ENCODE measurements at places on chromosomes 7 and 10.

DNA sequence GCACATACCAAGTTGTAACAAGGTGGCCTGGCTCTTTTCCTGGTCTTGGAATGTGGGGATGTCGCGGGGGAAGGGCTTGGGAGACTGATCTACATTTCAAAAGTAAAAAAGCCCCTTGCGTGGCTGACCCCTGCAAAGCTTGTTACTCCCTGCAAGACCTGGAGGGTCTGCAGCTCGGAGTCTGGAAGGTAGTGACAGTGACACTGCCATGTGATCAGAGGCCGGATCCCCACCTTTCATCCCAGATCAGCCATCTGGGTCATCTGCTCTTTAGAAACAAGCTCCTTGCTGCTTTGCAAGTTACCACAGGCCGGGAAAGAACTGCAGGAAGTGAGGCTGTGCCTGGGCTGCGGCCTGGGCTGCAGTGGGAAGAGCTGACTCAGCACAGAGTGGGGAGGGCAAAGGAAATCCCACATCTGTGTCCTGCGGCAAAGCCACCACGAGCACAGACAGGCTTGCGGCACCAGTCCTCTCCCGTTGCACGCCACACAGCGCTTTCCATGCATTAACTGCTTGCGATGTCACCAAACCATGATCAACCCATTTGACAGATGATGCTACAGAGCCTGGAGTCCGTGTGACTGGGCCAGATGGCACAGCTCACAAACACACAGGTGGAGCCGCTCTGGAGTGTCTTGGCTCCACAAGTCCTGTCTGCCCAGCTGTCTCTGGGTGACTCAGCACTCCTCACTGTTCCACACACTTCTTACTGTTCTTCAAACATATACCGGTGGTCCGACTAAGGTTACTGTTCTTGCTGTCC lies 97.7 kb downstream of the SH3PXD2A start:
- no peak for DNase-seq

DNA sequence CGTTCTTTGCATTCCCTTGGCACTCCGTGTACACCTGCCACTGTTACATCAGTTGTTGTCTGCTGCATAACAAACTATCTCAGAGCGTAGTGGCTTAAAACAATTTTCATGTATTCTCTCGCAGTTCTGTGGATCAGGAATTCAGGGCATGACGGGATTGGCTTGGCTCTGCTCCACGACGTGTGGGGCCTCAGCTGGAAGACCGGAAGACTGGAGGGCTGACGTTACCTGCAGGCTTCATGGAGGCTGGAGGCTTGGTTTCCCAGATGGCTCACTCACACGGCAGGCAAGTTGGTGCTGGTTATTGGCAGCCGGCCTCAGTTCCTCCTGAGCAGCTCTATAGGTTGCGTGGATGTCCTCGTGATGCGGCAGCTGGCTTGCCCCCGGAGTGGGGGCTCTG lies 25.5 kb downstream of the NYAP1 start:
- peak; percentile 12 for DNase-seq

DNA sequence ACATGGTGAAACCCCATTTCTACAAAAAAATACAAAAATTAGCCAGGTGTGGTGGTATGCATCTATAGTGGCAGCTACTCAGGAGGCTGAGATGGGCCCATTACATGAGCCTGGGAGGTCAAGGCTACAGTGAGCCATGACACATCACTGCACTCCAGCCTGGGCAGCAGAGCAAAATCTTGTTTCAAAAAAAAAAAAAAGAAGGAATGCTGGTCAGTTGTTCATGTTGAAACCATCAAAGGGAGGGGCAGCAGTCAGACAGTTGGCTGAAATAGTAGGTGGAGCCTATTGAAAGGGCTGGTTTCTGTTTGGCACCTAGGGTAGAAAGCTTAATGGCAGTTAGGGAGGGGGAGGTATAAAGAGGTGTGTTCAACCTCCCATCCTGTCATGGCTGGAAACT lies 323.0 kb downstream of the GALNT17 start:
- DNase-seq: no peak

GRCh38 chr7:33886149-33886623 lies 19.2 kb upstream of the BMPER start:
- DNase-seq: no peak

DNA sequence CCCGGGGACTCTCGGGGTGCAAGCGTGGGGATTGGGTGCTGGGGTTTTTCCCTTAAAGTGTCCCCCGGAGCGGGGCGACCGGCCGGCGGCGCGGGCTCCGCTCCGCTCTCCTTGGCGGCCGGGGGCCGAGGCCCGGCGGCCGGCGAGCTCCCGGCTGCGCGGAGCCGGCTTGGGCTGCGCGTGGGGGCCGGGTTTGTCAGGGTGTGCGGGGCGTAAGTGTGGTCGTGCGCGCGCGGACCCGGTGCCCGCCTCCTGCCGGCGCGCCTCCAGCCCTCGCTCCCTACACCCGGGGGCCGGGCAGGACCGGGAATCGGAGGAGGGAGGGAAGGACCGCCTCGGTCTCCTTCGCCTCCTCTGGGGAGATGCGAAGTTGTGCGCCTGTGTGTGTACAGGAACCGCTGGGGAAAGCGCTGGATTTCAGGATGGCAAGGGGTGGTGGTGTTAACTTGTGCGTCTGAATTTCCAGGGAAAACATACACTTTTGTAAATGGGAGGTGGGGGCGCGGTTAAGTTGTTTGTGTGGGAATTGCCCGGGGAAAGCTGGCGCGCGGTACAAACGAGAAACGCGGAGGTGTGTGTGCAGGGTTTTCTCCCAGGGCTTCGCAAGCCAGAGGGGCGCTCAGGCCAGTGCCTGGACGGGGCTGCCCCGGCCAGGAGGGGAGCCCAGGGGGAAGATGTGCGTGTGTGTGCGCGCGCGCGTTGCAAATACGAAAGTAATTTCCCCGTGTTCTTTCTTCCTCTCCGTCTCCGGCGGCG lies 737 bp downstream of the ZMIZ1 start:
- DNase-seq: no peak

DNA sequence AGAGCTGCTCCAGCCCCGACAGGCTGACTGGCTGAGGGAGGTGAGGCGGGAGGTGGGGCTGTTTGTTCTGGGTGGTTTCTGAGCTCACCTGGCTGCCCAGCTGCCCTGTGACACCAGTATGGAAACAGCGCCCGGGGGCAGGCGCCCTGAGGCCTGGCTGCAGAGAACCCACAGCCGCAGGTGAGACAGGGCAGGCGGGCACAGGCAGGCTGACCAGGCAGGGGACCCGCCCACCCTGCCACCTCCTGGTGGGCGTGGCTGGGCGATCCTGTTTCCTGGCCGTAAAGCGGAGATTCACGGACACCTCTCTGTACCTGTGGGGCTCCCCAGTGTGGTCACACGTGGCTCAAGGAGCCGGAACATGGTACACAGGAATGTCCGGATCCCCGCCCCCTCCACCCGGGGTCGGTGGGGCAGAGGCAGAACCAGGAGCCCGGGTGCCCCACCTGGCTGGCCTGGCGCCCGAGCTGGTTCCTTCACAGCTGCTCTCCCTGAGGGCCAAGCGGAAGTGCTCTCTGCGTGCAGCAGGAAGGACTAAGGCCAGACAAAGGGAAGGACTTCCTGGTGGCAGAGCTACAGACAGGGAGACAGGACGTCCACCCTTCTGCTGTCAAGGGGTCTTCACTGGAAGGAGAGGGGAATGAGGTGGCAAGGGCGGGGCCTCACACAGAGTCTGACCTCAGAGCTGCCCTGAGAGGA lies 3.9 kb downstream of the MICALL2 start:
- DNase-seq: no peak

- no peak for DNase-seq
Observed at GRCh38 chr7:105880571-105881330, 4.4 kb upstream of the ATXN7L1 start.

GRCh38 chr7:3432911-3433310 lies 131.9 kb downstream of the SDK1 start:
- no peak for DNase-seq

DNA sequence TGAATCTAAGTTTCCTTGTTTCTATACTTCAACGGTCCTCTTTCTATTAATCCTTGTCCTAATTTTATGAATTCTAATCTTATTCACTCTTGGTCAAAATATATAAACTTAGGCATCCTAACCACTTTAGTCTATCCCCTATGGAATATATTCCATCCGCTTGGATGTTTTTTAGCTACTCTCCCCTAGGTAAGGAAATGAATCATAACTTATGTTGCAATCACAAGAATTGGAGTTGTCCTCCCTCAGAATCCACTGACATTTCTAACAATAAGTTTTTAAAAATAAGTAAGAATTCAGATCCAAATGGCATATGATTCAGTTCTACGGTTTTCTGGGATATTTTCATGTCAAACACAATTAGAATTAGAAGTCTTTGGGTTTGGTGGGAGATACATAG lies 1081.6 kb downstream of the SORCS1 start:
- DNase-seq: no peak

DNA sequence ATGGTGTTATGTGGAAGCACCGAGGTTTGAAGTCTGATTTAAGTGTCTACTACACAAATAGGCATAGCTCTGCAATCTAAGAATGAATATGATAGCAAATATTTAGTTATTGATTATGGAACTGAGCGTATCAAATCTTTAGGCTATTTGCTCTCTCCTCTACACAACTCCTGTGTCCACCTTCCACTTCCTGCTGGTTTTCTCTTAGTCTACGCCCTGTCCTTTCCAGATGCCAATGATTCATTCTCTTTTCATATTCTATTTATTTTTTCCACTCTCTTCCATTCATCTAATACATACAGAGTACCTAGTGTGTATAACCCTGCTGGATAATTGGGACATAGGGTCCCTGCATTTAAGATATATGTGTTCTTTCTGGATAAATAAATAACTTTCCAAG lies 83.7 kb downstream of the DGKB start:
- no peak for DNase-seq

- no peak for DNase-seq
Observed at GRCh38 chr10:97069576-97070362, 116.0 kb downstream of the SLIT1 start.

- DNase-seq: no peak
Observed at GRCh38 chr10:73867126-73867807, 7.1 kb downstream of the CAMK2G start.

- no peak for DNase-seq
Observed at GRCh38 chr10:60849217-60849616, 70.9 kb downstream of the CDK1 start.

GRCh38 chr10:73905256-73906020 lies 5.5 kb upstream of the PLAU start:
- no peak for DNase-seq

GRCh38 chr10:114340816-114341215 lies 63.5 kb downstream of the AFAP1L2 start:
- DNase-seq: no peak

DNA sequence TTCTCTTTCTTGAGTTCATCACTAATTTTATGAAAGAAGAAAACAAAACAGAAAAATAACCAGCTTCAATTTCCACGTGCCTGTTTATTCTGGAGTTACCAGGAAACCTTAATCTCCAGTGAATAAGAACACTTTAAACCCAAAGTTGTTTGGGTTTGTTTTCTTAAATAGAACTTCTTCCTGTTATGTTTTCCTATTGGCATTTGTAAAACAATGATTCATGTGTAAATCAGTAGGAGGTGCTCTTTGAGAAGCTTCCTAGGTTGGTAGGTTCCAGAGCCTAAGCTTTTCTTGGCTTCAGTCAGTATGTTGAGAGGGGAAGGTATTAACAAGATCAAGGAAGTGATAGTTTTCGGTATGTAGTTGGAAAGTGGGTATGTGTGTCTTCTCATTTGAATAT lies 119.0 kb downstream of the BICC1 start:
- DNase-seq: no peak

DNA sequence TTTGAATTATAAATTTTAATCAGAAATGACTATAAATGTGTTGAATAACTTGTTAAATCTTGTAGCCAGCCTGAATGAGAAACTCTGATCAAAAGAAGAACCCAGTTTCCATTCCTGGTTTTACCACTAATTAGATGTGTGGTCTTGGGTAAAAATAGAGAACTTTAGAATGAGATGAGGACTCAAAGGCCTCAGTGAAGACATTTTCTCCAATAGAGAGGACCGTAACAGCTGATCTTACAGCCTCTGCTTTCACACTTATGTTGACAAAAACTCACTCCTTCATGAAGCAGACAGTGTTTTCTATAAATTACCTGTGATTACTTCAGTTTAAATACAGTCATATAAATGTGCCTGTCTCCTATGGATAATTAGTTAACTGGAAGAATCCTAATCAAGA lies 200.1 kb upstream of the MEOX2 start:
- no peak for DNase-seq

- no peak for DNase-seq
Observed at GRCh38 chr10:100380400-100380799, 33.4 kb downstream of the SCD start.

- DNase-seq: no peak
Observed at GRCh38 chr10:91785830-91786229, 12.4 kb upstream of the TNKS2 start.

GRCh38 chr7:51261950-51262795 lies 54.4 kb downstream of the COBL start:
- DNase-seq: no peak

DNA sequence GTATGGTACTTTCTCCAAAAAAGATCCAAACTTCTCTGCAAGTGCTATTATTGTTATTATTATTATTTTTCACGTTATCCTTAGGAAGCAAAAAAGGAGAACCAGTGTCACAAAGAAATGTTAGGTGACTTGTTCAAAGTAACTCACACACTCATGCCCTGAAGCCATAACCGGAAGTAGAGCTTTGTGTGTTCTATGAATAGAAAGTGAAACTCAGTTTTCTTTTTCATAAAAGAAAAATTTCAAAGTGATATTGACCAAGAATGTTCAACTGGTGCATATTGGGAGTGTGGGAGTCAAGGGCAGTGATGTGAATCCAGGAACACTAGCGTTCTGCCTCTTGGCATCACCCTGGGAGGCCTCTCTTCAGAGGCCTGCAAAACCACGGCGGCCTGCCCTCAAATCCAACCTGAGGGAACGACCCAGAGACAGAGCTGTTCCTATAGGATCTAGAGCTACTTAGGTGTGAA lies 106.1 kb downstream of the PRKCQ start:
- DNase-seq: no peak

DNA sequence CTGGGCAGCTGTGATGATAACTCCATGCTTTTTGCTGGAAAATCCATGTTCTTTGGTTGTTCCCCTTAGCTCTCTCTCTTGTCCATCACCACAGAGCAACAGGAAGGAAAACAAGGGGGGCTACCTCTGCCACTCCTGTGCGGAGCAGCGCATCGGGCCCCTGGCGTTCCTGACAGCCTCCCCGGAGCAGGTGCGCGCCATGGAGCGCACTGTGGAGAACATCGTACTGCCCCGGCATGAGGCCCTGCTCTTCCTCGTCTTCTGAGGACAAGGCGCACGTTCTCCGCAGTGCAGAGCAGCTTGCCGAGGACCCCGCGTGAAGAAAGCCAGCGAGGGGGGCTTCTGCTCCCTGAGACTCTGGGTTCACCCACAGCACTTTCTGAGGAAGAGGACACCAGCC lies 40.3 kb downstream of the IL15RA start:
- no peak for DNase-seq

GRCh38 chr10:11520892-11521291 lies 90.6 kb downstream of the USP6NL start:
- no peak for DNase-seq

Data from NCI-H446 (cell line).